ENCODE measurements at places on chromosomes 5 and 9.

DNA sequence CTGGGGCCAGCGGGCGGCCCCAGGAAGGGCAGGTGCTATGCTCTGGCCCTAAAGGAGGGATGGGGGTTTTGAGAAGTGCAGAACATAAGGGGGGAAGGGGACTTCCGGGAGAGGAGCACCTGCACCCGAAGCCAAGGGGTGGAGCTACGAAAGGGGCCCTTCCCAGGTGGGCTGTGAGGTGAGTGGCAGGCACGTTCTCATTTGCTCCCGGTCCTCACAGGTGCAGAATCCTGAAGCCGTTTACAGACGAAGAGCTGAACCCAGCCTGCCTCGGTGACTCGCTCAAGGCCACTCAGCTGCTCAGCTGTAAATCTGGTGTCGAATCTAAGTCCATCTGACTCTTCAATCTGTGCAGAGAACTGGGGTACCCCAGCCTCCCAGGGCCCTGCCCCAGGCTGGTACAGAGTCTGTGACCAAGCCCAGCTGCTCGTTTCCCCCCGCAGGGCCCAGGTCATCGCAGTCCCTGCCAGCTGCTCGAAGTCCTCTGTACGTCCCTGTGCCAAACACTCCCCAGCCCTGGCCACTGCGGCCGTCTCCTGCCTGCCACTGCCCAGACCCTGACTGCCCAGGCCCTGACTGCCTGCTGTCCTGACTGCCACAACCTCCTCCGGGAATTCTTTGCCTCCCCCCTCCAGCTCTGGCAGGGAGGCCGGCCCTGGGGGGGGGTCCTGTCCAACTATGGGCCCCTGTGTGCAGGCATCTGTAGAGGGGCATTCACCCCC is 53.8 kb upstream of the RXRA start:
- no peak for DNase-seq

GRCh38 chr5:1108023-1108864 is 3.6 kb downstream of the SLC12A7 start:
- no peak for DNase-seq

GRCh38 chr5:38149815-38150195 is 108.6 kb upstream of the EGFLAM start:
- no peak for DNase-seq

DNA sequence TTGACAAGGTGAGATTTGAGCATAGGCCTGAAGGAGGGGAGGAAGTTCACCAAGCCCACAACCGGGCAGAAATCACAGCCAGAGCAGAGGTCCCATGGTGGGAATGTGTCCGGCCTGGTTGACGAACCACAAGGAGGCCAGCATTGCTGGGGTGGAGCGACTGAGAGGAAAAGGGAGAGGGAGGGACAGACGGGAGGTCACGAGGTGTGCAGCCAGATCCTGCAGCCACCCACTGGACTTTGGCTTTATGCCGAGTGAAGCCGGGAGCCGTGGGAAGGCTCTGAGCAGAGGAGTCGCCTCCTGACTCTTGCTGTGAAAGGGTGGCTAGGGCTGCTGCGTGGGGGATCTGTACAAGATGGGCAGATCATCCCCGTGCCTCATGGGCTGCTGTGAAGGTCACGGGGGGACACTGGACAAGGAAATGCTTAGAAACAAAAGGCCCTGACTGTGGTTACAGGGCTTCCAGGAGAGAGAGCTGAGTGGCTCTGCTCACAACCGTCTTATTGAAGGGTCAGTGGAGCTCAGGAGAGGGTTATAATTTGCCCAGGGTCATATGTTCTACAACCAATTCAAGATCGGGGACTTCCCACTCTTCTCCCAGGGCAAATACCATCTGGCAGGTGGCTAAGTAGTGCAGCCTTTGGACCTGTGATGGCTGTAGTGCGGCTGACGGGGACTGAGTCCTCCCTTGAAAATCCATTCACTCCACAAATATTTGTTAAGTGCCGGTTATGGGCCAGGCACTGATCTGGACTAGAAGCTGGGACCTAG is 15.6 kb upstream of the CD74 start:
- DNase-seq = no peak

DNA sequence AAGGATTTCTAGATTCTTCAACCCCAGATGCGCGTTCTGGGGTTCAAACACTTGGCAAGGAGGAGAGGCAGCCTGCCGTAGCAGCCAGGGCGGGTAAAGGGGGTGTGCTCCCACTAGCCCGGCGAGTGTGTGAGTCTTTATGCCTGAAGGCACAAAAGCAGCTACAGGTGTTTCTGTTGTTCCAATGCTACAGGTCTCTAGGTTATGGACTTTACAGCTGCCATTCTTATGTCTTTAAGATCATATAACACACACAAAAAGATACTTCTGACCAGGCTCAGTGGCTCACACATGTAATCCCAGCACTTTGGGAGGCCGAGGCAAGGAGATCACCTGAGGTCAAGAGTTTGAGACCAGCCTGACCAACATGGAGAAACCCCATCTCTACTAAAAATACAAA is 133.6 kb upstream of the RETREG1 start:
- DNase-seq = no peak

- DNase-seq = no peak
Observed at GRCh38 chr9:14769230-14769571, 46.7 kb upstream of the CER1 start.

DNA sequence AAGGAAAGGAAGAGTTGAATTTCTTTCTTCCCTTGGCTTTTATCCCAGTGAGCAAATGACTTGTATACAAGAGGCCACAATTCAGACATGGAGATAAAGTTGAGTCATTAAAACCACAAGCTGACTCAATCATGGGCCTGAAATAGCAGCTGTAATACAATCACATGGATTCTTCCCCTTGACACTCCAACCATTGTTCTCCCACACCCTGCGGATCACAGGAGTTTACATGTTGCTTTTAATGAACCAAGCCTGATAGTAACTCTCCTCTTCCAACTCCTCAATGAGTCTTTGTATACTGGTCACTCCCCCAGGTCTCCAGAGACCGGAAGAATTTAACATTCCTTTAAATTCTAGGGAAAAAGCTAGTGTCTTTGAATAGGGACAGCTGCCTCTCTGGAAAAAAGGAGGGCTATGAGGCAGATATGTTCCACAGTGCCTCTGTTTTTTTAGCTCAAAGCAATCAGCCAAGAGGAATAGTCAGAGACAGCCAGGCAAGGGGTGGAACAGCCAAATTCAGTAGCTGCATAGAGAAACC is 32.4 kb downstream of the PCDHGC5 start:
- DNase-seq = no peak

- DNase-seq = no peak
Observed at GRCh38 chr9:126700903-126701812, 87.4 kb downstream of the LMX1B start.

DNA sequence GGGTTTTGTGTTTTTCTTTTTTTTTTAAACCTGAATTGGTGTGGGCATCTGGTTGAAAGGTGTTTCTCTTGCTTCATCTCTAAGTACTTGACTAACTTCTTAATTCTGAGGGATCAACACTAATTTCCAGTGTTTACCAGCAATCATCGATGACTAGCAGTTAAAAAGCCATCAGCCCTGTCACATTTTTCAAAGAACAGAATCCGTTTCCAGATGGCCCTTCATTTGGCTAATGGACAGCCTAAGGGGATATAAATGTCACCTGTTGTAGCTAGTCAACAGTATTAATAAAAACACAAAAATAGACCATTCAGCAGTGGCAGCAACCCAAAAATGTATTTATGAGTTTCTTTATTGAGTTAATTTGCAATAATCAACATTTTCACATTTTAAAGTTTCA is 1076.5 kb downstream of the MAT2B start:
- no peak for DNase-seq

DNA sequence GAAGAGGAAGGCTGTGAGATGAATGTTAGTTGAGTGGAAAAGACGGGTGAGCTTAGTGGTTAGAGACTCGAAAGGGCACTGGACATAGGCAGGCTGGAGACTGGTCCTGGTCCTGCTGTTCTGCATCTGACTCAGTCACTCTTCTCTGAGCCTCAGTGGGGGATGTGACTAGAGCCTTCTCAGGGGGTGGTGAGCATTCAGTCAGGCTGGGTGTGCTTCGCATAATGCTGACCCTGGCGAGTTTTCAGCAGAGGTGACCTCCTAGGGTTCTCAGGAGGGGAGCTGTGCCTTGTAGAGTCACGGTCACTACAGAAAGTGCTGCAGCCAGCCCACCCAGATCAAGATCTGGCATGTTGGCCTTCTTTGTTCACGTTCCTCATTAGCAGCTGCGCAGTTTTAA is 44.3 kb downstream of the PRRC2B start:
- DNase-seq = no peak

GRCh38 chr5:172473427-172473826 is 19.1 kb upstream of the SH3PXD2B start:
- DNase-seq = no peak

DNA sequence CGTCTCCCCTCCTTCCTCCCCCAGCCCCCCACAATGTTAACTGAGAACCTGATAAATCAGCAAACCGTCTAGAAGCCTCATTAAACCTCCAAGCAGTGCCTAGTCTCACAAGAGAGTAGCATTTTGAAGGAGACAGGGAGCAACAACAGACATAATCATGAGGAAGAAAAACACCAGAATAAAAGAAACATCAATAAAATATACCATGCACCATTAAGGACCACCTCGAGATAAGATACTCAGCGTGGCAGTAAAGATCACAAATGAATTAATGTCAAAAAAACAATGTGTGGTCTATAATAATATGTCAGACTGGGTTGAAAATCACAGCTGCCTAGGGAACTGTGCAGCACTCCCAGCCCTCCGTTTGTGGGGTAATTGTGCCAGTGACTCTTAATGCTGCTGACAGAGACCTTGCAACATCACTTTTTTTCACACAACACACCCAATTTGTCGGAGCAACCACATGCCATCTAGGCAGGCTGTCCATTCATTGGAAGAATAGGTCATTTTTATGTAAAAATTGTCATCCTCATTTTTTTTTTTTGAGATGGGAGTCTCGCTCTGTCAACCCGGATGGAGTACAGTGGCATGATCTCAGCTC is 450.8 kb upstream of the WWC1 start:
- no peak for DNase-seq

GRCh38 chr5:118060833-118061232 is 927.5 kb downstream of the DTWD2 start:
- no peak for DNase-seq

DNA sequence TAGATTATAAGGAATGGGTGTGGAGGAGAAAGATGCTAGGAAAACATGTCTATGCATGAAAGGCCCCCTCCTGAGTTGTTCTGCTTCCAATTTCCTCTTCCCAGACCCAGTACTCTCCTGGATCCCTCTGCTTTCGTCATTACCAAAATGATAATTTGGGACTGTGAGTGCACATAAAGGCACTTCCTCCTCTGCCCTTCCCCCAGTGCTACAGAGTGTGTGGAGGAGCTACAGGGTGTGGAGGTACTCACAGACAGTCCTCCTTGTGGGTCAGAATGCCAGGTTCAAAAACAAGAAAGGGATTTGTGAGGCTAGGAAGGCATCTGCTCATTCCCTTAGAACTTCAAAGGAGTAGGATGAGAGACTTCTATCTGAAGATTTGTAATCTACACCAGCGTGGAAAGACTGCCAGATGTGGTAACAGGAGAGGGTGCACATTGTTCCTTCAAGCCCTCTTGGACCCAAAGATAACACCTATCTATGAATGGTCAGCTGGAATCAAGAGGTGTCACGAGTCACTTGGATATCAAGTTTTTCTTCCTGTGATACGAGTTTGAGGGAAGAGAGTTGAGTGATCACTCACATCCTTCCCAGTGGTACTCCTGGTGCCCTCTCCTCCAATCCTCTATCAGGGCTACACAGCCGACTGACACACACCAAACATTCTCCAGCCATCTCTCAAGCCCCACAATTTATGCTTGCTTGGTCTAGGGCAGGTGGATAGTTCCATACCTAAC is 201.1 kb downstream of the EPB41L4A start:
- DNase-seq = no peak

DNA sequence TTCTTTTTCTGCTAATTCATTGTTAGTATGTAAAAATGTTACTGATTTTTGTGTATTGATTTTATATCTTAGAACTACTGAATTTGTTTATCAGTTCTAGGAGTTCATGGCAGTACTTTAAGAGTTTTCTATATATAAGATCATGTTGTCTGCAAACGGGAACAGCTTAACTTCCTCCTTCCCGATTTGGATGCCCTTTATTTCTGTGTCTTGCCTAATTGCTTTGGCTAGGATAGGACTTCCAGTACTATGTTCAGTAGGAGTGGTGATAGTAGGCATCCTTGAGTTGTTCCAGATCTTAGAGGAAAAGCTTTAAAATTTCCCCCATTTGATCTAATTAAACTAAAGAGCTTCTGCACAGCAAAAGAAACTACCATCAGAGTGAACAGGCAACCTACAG is 20.1 kb downstream of the RCL1 start:
- no peak for DNase-seq

- no peak for DNase-seq
Observed at GRCh38 chr9:105501414-105501813, 53.6 kb downstream of the FSD1L start.

DNA sequence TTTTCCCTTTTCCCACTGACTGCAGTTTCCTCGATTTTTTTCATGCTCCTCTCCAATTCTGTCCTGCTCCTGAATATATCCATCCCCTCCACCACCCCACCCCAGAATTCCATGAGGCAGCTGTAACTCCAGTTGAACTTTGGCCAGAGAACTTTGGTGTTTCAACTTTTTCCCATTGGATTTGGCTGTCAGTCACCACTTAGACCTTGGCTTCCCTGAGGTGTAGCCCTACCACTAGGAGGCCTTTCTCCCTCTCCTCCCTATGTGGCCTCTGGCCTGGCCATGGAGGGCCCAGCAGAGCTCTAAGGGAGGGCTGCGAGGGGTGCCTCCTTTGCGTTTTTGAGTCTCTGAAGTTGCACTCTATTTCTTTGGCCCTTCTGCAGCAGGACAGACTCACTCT is 261.3 kb downstream of the PIK3R1 start:
- no peak for DNase-seq

GRCh38 chr9:134611046-134611445 is 30.6 kb upstream of the COL5A1 start:
- DNase-seq = no peak

DNA sequence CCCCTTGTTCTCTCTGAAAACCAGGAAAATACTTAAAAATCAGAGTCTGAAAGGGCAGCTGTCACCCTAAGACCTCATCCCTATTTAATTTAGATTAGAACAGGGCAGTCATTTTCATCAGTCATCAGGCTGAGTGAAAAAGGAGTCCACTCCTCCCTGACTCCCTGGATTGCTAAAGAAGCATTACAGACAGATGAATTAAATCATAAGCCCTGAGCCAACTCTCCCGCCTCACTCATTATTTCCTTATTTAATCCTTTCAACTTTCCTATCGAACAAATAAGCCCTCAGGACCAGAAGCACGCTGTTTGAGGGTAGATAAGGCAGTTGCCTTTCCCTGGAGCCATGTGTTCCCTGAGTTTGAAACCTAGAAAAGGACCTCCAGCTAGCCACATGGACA is 201.9 kb upstream of the ANKRD55 start:
- DNase-seq = no peak

DNA sequence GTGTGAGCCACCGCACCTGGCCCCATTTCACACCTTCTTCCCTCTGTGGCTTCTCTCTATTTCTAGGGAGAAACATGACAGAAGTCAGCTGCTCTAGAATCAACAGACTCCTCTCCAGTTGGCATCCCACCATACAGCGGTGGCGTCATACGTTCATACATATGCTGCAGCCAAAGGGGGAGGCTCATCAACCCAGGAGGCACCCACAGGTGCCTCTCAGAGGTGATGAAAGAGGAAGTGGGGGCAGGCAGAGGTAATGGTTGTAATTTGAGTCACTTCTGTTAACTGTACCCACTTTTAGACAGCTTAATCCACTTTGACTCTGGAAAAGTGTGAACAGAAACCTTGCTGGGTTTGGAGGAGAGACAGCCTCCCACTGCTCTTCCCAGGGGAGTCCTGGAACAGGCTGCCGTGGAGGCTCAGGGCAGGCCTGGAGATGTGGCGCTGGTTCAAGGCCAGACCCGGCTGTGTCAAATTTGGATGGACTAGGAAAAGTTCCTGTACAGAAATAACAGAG is 47.3 kb upstream of the SUB1 start:
- DNase-seq = no peak

GRCh38 chr9:100056561-100056960 is 42.2 kb downstream of the ERP44 start:
- DNase-seq = no peak

Data from activated CD8-positive, alpha-beta memory T cell treated with anti-CD3 and anti-CD28 coated beads for 1 hour (primary cell).